ENCODE measurements at places on chromosomes 6 and 20. TPM values are rescaled to one million over a fixed set of nuclear protein-coding genes. Genes with fewer than 3 reads are reported as not detected.

ASIP gene
- total RNA-seq, result not detected

ADA gene
- 6.9 TPM for total RNA-seq

SNX9 gene
- total RNA-seq, result 41.2 TPM

FRK gene
- total RNA-seq, result under 0.01 TPM

MAS1 gene
- total RNA-seq, result not detected

HSF2 gene
- total RNA-seq, result 31.1 TPM

NCOA5 gene
- total RNA-seq, result 20.6 TPM

MYH7B gene
- total RNA-seq, result not detected

C20orf204 gene
- total RNA-seq, result 0.18 TPM

STK35 gene
- 11.1 TPM for total RNA-seq

OPRM1 gene
- not detected for total RNA-seq

SOBP gene
- total RNA-seq, result 1.1 TPM

TUBB2A gene
- 182 TPM for total RNA-seq

ZSCAN31 gene
- 4.2 TPM for total RNA-seq

GGTLC1 gene
- total RNA-seq, result not detected

VEGFA gene
- 190 TPM for total RNA-seq

FOXC1 gene
- 1.3 TPM for total RNA-seq

CTCFL gene
- total RNA-seq, result not detected

TMEM217 gene
- 1.4 TPM for total RNA-seq

ANKRD6 gene
- 0.28 TPM for total RNA-seq

BPIFB2 gene
- not detected for total RNA-seq

RGS17 gene
- 1.7 TPM for total RNA-seq

LY6G6C gene
- not detected for total RNA-seq

FAM209A gene
- total RNA-seq, result not detected

TSPO2 gene
- total RNA-seq, result not detected

ATP6V1G2 gene
- total RNA-seq, result 3.1 TPM

PLN gene
- under 0.01 TPM for total RNA-seq

SLC35D3 gene
- total RNA-seq, result not detected

CST3 gene
- total RNA-seq, result 30.8 TPM

SRMS gene
- total RNA-seq, result not detected

MATN4 gene
- not detected for total RNA-seq

UFL1 gene
- 32.8 TPM for total RNA-seq

DUSP15 gene
- not detected for total RNA-seq

ANKRD66 gene
- not detected for total RNA-seq

TP53TG5 gene
- not detected for total RNA-seq

SUMO4 gene
- 2.2 TPM for total RNA-seq

FABP7 gene
- total RNA-seq, result not detected

VGLL2 gene
- total RNA-seq, result not detected

GDAP1L1 gene
- not detected for total RNA-seq

RHAG gene
- not detected for total RNA-seq

SPO11 gene
- not detected for total RNA-seq

MYLK4 gene
- under 0.01 TPM for total RNA-seq

HLA-DRA gene
- total RNA-seq, result not detected

PRR18 gene
- total RNA-seq, result not detected

C6orf118 gene
- total RNA-seq, result not detected

SENP6 gene
- 48.3 TPM for total RNA-seq

FAM83C gene
- total RNA-seq, result not detected

TTPAL gene
- 8.2 TPM for total RNA-seq

ENPP3 gene
- total RNA-seq, result not detected

SMOC2 gene
- total RNA-seq, result not detected

SSR1 gene
- total RNA-seq, result 120 TPM

TEAD3 gene
- total RNA-seq, result 5.0 TPM

RIN2 gene
- 72.2 TPM for total RNA-seq

NOX3 gene
- not detected for total RNA-seq

OR10C1 gene
- total RNA-seq, result not detected

TMEM63B gene
- total RNA-seq, result 12.2 TPM

PKHD1 gene
- not detected for total RNA-seq

CST5 gene
- total RNA-seq, result not detected

MUC22 gene
- not detected for total RNA-seq

Measured in IMR-90 (cell line).